ENCODE measurements at places on chromosomes 4 and X. TPM values are rescaled to one million over a fixed set of nuclear protein-coding genes. Genes with fewer than 3 reads are reported as not detected.

- no peaks in the 10 kb centered on the region for H3K27me3 ChIP-seq
- no peak overlapping the region for H3K4me3 ChIP-seq
- H3K4me1 ChIP-seq = peaks cover 2% of the 10 kb centered on the region
- DNase-seq = peak; percentile 31
Measured at GRCh38 chr4:3285558-3286334, 7.1 kb upstream of the RGS12 start.

DNA sequence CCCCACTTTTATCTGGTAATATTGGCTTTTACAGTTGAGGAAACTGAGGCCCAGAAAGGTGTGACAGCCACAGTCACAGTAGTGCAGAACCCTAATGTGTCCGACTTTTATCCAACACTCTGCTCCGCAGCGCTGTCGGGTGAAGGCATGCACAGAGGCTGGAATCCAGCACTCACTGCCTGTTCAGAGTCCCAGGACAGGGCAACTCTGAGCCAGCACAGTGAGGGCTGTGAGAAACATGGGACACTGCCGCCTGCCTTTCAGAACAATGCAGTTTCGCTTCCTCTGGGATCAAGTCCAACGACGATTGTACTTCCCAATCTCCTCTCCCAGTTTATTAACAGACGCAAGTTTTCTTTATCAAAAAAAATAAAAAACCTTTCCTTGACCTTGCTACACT is 41.9 kb upstream of the PDGFRA start:
- no peak overlapping the region for H3K4me3 ChIP-seq
- DNase-seq = no peak
- no peak overlapping the region for H3K27ac ChIP-seq
- H3K36me3 ChIP-seq = no peaks in the 10 kb centered on the region
- H3K27me3 ChIP-seq = no peaks in the 10 kb centered on the region

GRCh38 chr4:85092536-85092935 is 126.0 kb upstream of the WDFY3 start:
- H3K27me3 ChIP-seq = no peaks in the 10 kb centered on the region
- no peak overlapping the region for H3K27ac ChIP-seq
- no peaks in the 10 kb centered on the region for H3K4me1 ChIP-seq
- DNase-seq = no peak
- H3K4me3 ChIP-seq = no peak overlapping the region

DNA sequence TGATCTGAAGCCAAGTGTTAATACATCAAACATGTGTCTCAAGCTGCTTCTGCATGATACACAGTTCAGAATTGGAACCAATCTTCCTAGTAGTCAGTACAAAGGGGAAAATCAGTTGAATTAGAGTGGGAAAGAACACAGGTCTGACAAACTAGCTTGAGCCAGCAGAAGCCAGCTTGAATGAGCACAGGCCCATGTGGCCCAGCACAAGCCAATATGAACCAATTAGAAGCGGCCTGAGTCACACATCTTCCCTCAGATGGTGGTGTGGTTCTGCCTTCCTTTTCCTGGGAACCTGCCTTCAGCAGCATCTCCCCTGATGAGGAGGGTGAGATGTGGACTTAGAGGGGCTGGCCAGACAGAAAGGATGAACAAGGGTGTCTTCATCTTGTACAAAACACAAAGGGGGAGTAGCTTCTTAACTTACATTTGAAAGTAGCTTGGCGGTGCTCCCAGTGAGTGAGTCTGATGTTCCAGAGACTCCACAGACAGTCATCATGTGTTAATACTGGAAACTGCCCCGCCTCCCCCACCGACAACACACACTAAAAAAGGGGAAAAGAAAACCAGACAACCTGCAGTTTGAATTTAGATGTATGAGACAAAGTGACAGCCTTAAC is 72.0 kb downstream of the FRMPD4 start:
- DNase-seq = no peak
- no peak overlapping the region for H3K4me3 ChIP-seq
- H3K27ac ChIP-seq = no peak overlapping the region
- H3K4me1 ChIP-seq = no peaks in the 10 kb centered on the region

DNA sequence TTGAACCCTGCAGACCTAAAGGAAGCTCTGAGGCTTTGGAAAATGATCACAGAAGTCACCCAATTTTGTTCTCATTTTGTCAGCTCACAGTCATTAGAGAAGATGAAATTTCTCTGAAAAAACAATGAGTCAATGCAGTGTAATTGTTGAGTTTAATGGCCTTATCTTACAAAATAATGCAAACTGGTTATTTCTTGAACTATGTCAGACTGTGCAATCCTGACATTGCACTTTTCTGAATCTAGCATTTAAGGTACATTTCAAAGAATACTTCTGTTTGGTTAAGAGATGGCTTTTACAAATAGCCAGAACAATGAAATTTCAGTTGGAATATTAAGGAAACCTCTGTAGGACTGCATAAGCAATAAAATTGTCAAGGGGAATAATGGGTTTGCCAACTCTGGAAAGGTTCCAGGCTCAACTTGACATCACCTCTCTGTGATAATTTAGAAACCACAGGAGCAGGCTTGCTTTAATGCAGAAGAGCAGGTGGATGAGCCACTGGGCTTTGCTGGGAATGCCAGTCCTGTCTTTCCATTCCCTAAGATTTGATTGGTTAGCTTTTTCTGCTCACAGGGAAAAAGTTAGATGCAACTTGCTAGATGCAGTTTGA is 222.8 kb downstream of the FRMPD4 start:
- DNase-seq = no peak
- H3K27ac ChIP-seq = no peak overlapping the region
- H3K4me3 ChIP-seq = no peak overlapping the region

DNA sequence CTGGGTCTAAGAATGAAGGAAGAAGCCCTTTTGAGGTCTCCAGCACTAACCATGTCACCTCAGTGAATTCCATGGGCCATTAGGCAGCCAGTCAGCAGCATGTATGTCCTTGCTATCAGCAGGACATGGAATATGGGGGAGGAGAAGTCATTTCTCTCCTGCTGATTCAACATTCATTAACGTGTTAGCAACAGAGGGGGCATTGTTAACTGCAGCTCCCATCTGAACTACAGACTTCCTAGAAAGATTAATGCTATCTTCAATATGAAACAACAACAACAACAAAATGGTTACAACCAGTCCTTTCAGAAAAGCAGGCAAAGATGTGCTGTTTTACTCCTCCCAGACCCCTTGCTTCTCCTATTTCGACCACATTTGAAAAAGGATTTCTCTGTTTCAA is 120.4 kb upstream of the SLC34A2 start:
- no peak overlapping the region for H3K4me3 ChIP-seq
- no peaks in the 10 kb centered on the region for H3K36me3 ChIP-seq
- DNase-seq = no peak

DNA sequence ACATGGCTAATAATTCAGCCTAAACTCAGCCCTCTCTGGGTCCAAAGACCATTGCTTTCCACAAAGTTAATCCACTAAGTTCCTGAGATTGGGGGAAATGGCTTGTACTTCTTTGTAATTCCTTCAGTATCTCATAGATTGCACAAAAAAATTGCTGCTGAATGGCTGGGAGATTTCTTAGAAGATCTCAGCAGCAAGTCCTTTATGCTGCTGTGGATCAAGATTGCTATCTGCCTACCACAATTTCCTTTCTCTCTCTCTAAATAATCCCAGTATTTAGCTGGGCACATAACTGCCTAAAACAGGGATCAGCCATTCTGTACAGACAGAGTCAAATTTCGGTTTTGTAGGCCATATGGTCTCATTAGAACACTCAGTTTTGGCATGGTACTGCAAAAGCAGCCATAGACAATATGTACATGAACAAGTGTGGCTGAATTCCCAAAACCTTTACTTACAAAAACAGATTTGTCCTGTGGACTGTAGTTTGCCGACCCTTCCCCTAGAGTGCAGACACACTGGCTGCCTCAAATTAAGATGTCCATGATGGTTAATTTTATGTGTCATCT is 18.5 kb upstream of the HOPX start:
- no peak for DNase-seq
- no peaks in the 10 kb centered on the region for H3K27me3 ChIP-seq
- H3K27ac ChIP-seq = no peak overlapping the region
- no peak overlapping the region for H3K4me3 ChIP-seq
- H3K4me1 ChIP-seq = no peaks in the 10 kb centered on the region
- H3K36me3 ChIP-seq = no peaks in the 10 kb centered on the region

GRCh38 chr4:8478801-8479744 is 38.5 kb downstream of the TRMT44 start:
- no peak for DNase-seq
- H3K27me3 ChIP-seq = no peaks in the 10 kb centered on the region
- H3K4me3 ChIP-seq = no peak overlapping the region
- no peak overlapping the region for H3K27ac ChIP-seq

The OTC gene
- not detected for total RNA-seq

Measured in ovary (tissue), 10 donors.